ENCODE measurements at places on chromosomes 12 and 14.

- DNase-seq = no peak
Measured at GRCh38 chr12:130714591-130715149, 1.4 kb downstream of the RIMBP2 start.

DNA sequence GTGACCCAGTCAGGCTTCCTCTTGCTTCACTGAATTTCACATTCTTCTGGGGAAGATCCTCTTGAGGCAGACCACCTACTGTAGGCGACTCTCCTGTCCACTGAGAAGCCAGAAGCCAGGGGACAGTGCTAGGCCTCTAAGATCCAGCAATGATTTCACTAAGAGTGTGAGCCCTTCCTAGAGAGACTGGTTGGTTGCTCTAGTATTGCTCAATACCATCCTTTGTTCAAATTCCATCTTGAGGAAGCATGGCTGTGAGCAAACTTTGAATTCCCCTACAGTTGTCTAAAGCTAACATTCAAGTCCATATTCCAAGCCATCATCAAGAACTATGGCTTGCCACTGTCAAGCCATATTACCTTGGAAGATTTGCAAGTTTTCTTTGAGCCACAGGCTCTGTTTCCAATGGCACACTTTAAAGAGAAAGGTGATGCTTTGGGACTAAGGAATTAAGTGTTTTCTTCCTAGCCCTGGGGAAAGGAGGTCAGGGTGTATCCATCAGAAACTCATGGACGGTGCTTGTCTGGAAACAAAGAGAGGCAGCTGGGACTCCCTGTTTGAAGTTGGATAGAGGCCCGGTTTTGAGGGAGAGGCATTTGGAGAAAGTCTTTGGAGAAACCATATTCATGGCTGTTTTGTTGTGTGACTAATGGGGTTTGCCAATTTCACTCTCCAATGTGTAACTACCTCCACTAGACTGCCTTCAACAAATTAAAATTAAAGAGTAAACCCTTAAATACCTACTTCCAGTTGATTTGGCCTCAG is 1217.9 kb downstream of the VRK1 start:
- no peak for DNase-seq

DNA sequence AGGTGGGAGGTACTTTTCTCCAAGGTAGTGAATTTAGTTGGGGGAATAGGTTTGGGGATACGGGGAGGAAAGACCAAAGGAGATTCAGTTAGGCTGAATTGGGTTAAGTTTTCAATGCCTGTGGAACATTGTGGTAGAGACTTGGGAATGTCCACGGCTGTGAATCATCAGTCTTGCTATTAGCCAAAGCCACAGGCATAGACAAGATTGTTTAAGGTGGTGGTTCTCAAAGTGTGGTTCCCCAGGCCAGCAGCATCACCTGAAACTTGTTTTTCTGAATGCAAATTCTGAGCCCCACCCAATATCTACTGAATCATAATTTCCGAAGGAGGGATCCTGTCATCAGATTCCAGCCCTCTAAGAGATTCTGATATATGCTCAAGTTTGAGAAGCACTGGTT is 316.2 kb downstream of the EGLN3 start:
- no peak for DNase-seq

DNA sequence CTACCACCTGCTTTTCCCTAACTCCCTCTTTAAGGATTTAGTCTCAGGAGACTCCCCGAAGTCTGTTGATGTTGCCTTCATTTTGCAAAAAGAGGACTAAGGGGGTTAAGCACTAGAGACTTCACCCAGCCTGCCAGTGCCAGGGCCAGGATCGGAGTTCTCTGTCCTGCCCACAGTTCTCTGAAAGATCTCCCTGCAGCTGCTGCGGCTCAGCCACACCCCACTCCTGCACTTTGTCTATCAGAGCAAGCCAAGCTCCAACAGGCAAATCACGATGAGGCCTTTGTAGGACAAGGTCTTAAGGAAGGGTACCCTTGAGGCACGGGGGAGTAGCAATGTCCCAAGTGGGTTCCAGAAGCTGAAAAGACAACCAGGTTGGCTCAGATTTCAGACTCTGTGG is 148.8 kb upstream of the EGLN3 start:
- no peak for DNase-seq

- DNase-seq = no peak
Measured at GRCh38 chr12:9036227-9036626, 46.9 kb downstream of the KLRG1 start.

- no peak for DNase-seq
Measured at GRCh38 chr12:6273205-6273540, 37.3 kb upstream of the PLEKHG6 start.

DNA sequence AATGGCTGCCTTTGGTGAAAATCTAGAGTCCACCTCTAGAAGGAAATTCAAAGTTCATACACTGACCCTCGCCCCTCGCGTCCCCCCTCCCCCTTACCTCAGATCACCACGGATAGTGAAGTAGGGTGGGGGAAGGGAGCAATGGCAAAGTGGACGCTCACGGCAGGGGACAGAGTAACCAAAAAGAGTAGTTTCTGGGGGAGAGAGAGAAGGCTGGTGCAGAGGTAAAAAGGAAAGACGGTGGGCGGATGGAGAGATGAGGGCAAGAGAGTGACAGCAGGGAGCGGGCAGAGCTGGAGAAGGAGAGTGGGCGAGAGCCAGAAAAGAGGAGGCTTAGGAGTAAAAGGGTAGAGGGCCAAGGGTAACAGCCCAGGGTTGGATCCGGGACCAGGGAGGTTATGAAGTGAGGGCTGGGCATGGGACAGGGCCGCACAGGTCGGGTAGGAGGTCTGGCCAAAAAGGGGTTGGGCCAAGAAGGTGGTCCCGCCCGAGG is 423 bp downstream of the ALDH6A1 start:
- no peak for DNase-seq

- no peak for DNase-seq
Measured at GRCh38 chr14:98144964-98145363, 1127.0 kb downstream of the BCL11B start.

- no peak for DNase-seq
Measured at GRCh38 chr12:97938031-97938430, 475.4 kb downstream of the RMST start.

DNA sequence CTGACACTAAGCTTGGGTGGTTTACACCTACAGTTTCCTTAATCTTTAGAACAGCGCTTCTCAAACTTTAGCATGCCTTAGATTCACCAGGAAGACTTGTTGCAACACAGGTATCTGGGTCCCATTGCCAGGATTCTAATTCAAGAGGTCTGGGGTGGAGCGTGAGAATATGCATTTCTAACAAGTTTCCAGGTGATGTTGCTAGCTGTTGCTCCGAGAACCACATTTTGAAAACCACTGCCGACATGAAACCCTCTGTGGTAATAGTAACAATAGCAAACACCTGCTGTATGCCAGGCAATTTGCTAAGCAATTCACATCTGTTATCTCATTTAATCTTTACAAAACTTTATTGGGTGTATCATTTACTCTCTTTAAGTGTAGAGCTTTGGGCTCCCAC is 58.6 kb downstream of the TRHDE start:
- no peak for DNase-seq

DNA sequence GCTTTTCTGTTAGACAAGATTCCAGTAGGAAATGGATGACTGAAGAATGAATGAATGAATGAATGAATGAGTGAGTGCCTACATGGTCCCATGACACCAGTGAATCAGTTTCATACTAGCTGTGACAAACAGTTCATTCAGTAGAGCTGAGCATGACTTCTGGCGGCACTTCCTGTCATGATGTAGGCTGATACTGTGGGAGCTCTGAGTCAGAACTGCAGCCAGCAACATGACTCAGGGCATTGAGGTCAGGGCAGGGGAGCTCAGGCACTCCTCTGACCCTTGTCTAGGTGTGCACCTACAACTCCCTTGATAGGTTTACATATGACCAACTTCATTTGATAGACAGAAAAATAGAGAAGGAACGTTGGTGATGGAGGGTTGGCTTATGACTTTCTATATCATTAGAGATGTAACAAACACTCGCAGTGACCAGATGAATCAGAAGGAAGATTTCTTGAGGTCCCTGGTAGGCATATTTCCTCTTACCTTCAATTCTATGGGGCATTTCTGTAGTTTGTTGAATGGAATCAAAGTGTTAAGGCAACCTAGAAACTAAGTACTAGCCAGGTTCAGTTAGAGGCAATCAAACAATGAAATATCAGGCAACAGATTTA is 139.3 kb upstream of the ARHGAP5 start:
- DNase-seq = peak; percentile 86

DNA sequence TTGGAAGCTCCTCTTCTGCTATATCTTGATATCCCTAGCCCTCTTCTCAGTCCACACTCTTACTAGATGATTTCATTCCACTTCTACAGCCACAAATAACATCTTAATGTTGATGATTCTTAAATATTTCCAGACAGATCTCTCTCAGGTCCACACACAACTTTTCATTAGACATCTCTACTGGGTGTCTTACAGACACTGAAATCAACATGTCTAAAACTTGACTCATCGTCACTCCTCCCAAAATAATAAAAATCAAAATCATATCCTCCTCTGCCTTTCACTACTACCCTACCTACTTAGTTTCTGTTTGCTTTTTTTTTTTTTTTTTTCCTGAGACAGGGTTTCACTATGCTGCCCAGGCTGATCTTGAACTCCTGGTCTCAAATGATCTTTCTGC is 11.9 kb downstream of the PRDM4 start:
- peak; percentile 17 for DNase-seq

DNA sequence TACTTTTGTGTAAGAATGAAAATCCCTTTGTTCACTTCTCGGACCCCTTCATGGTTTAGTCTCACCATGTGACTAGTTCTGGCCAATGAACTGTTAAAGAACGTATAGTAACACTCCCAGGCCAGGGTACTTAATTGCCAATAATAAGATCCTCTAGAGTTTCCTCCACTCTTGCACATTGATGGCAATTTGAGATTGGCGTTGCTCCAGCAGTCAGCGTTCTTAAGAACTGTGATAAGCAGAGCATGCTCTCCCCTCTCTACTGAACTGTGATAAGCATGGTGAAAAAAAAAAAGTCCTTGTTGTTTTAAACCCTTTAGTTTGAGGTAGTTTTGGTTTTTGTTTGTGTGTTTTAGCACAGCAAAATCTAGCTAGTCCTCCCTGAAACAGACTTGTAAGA is 854.5 kb downstream of the SLC6A15 start:
- DNase-seq = no peak

DNA sequence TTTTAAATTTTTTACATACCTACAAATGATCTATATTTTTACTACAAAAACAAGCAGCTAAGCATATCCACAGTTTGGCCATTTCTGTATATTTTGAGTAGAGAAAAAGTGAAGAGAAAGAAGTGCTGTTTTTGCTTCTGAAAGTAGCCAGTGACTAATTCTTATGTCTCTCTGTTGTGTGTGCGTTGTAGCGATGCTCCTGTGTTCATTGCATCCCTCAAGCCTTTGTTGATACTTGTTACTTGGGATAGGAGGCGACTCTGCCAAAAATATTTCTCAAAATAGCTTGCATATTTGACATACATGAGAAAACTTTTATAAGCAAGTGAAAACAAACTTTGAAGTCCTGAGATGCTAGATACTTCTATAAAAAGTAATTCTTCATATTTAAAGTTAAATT is 714.1 kb downstream of the FSCB start:
- no peak for DNase-seq

DNA sequence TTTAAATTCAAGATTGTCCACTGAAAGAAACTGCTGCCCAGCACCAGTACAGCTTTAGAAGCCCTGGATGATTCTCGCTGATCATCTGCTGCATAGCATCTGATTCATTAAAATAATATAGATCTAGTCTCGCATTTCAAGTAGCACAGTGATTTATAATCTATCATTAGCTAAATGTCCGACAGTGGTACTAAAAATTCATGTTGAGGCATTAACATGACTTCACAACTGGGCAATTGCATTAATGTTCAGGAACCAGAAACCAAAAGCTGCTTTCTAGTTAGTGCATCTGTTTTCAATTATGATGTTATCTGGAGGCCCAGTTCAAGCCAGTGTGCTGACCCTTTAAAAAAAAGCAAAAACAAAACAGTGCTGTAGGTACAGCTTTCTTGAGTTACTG is 1987.2 kb upstream of the SEL1L start:
- peak; percentile 88 for DNase-seq

GRCh38 chr12:80721326-80721725 is 4.6 kb downstream of the MYF5 start:
- no peak for DNase-seq

DNA sequence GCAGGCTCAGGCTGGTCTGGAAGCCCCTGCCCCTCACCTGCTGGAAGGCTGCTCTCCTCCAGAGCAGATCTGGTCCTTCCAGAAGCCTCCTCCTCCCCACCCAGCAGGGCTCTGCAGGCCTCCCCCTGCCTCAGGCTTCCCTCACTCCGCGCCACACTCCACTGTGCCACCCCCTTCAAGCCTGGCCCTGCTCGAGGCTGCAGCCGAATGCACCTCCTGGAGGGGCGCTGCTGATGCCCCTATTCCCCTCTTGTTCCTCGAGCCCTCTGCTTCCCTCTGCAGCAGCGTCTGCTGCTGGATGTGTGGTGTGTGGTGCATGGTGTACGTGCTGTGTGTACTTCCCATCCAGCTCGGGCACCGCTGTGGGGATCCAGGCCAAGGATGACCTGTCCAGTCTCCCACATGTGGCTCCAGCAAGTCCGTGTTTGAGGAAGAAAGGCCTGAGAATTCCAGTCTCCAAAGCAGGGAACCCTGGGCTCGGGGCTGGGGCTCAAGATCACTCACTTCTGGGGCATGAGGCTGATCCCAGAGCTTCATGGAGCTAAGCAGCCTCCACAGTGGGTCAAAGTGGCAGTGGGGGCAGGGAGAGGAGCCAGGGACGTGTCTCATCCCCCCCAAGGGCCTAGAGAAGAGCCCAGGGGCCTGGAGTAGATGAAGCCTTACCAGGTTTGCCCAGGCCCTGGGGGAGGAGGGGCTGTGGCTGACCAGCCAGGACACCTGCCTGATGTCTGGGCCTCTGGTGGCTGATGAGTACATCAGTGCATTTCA is 136.0 kb upstream of the C14orf180 start:
- no peak for DNase-seq

DNA sequence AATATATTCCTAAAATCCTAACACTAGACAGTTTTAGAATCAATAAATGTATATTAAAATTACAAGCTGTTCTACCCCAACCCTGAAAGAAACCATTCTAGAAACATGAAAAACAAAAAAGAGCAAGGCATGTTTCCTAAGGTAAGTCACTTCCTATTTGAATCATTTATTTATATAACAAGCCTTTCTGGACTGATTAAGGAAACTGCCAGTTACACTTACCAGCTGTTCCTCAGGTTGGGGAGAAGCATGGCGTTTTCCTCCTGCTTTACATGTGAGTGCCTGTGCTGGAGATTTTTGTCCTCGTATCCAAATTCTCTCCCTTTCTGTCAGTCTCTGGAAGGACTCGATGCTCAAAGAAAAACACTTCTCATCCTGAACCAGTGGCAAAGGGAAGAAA is 183.3 kb downstream of the EFCAB11 start:
- peak; percentile 87 for DNase-seq

DNA sequence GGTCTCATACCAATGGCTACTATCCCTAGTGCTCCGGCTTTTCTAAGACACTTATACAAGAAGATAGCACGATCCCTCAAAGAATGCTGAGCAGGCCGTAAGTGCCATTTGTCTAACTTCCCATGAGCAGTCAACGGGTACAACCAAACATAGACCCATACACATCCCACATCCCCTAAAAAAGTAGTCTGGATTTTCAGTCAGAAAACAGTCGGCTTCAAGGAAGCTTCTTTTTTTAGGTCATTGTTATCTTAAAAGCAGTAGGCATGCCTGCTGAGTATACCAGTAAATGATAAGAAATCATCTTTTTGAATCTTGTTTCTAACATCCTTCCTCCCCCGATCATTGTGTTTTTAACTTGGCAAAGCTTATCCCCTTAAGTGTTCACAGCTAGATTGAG is 19.8 kb downstream of the OSBPL8 start:
- no peak for DNase-seq

All from IMR-90 (cell line).